ENCODE measurements at places on chromosomes 16 and 17.
A peak's percentile ranks its signal among the peaks of the same experiment; 100 is the strongest.

GRCh38 chr16:3045758-3046640 lies at the start of gene MMP25:
TSS of gene MMP25 (plus strand) at chr16:3046561. CDS start at chr16:3046918, 357 bp downstream.
- no peak for DNase-seq

GRCh38 chr17:7043497-7044198 lies at the start of gene SLC16A11:
TSS of gene SLC16A11 (minus strand) at chr17:7044092. CDS start at chr17:7043513, 579 bp downstream.
- DNase-seq = peak; percentile 31

- DNase-seq = no peak
These were observed 4.9 kb downstream of the FBXO39 start for GRCh38 chr17:6780886-6781285.

DNA sequence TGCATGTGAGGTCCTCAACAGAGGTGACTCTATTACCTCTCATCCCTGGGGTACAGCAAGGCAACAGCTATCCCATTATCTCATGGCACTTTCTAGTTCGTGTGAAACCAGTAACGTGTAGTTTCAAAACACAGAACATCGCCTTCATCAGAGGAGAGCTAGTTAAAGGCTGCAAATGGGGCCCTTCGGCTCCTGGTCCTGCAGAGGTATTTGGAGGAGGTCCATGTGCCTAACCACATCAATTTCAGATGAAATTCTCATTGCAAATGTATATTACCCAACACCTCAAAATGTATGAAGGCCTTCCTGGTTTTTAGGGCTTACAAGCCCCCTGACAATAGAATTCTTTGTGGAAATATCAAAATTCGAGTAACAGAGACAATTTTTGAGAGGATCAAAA lies 95.7 kb upstream of the PSMD7 start:
- DNase-seq = no peak

DNA sequence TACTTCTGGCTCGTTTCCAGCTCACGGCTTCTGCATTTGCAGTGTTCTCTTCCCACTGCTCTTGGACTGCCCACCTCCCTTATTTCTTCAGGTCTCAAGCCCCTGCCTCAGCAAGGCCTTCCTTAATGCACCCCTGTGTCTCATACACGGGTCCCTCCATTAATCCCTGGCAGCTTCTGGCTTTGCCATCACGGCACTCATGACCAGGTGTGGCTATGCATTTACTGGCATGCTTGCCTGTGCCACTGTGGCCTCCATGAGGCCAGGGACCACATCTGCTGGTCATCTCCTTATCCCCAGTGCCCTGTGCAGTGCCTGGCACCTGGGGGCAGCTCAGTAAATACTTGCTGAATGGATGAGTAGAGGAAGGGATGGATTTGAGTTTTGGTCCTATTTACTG lies 114.1 kb downstream of the C16orf78 start:
- no peak for DNase-seq

GRCh38 chr16:85908889-85909589 lies 10.1 kb downstream of the IRF8 start:
- no peak for DNase-seq

DNA sequence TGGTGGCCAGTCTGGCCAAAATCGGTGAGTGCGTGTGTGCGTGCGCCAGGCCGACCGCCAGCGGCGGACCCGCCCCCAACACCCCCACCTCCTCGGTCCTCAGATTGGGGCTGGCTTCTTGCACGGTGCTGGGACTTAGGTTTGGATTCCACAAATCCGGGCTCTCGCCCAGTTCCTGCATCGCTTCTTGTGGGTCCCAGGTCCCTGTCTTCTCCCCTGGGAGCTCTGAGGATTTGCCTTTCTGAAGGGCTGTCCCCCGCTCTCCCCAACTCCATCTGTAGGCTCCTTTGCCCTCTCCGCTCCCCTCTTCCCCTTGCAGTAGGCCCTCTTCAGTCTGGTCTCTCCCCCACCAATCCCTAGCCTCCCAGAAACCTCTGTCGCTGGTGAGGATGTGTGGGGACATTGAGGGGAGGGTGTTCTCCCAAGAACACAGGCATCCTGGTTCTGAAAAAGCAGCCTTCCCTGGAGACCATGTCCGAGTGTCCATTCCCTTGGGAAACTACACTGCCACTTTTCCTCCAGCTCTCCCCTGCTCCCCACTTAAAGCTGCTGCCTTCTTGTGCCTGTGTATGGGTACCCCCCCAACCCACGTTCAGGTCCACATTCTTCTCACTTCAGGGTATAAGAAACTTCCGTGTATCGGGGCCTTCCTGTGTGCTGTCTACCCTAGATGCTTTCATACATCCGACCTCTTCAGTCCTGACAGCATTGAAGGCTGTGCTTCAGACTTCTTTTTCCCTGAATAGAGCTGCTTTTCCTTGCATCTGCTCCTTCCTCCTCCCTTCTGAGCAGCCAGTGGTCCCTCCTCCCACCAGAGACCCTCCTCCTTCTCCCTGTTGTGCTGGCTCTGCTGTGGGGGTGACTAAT lies 632 bp downstream of the SLC9A5 start:
- no peak for DNase-seq

DNA sequence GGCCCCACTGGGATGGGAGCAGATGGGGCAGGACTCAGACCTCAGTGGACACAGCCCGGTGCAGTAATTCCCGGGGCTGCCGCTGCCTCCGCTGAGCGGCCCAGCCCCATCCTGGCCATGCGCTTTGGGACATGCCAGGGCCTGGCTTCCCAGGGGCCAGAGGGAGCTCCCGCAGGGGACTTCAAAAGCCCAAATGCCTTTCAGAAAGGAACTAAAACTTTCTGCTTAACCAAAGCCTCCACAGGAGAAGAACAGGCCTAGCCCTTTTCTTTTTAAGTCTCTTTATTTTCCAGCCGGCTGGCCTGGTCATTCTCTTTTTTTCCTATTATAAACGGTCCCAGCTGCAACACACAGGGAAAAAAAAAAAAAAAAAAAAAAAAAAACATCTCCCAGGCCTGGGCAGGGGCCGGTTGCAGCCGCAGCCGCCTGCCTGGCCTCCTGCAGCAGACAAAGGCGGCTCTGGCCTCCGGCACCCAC lies 10.7 kb upstream of the ZNF423 start:
- DNase-seq = no peak

DNA sequence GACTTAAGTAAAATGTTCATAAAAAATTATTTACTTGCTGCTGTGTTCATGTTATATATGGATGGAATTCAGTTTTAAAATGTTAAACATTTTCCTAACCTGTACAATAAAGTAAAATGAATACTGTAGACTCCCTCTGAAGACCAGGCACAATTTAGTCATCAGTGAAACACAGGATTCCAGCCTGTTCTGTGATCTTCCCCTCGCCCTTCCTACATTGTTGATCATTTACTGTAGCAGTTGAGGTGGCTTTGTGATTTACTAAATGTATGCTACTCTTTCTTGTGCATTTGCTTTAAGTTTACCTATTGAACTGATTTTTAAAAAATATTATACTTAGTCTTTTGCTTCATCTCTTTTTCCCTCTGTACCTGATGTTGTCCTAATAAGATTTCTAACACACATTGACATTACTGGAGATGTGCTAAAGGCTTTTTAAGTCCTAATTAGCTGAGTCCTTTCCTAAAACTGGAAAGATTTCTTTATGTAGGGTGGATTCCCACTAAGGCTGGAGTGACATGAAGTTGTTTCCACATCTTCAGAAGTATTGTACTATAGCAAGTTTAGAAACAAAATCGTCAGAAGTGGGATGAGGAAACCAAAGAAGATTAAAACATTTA lies 38.1 kb downstream of the PHKB start:
- DNase-seq = no peak

DNA sequence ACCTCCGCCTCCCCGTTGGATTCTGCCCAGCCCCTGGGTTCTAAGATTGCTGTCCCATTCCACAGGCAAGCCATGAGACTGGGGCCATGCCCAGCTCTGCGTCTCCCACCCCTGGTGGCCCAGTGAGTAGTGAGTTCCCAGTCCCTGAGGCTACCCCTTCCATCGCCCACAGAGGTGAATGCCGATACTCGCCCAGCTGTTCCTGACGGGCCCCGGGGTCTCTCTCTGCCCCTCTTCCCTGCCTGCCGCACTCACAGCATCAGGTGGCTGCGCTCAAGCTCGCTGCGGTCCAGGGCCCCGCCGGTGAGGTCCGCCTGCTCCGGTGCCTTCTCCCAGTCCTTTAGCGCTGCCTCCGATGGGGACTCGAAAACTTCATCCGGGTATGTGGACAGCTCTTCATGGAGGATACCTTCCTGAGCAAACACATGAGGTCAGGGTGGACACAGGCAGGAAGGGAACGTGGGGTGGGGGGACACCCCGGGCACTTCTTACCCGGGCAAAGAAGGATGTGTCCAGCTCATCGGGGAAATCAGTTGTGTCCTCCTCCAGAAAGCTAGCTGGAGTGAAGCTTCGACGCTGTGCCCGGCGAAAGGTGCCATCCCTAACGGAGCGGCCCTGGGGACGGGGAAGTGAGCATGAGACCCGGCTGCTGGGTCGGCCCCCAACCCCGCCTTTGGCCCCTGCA lies 8.8 kb downstream of the SNRNP25 start:
- no peak for DNase-seq

DNA sequence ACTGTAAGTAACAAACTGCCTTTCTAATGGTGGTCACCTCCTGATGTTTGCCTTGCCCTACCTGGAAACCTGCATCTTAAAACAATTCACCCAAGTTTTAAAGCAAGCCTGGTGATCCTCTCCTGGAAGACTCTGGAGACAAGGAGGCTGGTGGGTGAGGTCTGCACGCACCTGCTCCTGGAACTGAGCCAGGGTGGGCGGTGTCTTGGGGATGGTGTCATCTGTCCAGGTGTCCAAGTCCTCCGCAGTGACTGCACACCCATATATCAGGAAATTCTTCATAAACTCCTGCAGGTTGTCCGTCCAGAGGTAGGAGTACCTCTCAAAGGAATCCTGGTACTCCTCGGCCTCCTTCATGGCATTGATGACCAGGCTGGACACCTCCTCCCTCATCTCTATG lies 44.9 kb downstream of the DNAH17 start:
- DNase-seq = no peak
